ENCODE measurements at places on chromosomes 1 and 21.

DNA sequence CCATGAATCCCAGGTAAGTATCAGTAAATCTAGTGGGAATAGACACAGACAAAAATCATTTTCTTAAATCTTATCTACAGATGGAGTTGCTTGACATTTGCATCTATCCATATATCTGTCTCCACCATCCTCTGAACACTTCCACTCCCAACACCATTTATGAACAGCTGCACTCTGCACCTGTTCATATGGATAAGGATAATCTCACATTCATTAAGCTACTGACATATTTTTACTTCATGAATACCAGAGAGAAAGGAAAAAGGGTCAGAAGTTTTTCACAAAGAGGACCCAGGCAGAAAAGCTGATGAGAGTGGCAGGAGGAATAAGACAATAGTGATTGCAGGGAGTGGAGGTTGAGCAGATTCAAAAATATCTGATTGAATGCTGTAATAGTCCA is 222.6 kb downstream of the DNAH14 start:
- no peak for DNase-seq

- DNase-seq: no peak
Observed at GRCh38 chr21:43351501-43352153, 75.3 kb downstream of the SIK1 start.

DNA sequence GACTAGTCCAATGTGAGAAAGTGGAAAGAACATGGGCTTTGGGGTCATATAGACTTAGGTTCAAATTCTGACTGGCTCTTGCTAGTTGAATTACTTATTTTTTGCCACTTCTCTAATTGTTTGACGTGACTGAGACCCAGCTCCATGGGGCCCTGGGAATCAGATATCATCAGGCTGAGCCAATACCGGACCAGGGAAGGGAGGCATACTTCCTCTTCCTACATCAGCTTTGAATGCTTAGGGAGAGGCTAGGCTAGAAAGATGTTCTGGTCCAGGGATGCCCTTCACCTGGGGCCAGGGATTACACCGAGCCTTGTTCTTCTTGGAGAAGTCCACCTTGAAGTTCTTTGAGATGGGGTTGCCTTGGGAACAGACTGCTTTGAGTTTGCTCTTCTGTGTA is 3.7 kb upstream of the NR1I3 start:
- DNase-seq: no peak

DNA sequence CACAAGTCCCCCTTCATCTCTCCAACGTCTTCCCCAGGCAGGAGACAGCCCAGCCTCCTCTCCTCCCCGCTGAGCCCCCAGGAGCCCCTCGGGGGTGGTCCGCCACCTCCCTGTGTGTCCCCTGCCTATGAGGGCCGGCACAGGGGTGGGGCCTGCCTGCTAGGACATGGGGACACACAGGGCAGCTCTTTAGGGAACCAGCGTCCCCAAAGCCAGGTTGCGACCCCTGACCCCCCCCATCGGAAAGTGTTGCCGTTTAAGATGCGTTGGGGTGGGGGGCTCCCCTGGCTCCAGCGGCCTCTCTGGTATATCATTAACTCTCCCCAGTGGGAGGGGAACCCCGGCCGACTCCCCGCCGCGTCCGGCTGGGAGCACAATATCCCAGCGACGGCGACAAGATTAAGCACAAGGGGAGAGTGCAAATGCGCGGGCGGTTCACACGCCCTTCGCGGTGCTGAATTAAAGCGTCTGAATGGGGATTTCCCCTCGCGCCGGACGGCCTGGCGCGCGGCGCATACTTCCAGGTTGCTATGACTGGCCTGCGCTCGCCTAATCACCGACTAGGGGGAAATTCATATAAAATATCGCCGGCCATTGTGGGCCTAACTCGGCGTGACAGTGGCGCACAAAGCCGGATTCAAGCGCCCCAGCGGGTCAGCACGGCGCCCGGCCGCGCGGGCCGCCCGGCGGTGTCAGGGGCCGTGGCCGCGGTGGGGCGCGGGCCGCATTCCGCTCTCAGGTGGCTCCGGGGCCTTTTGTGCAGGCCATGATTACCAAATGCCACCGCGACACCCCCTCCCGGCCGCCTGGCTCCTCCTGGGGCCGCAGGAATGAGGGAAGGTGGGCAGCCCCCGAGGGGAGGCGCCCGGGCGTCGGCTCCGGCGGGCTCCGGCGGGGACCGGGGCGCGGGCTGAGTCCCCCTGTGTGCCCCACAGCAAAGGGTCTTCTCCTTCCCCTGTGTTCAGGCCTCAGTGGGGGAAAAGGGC is 30.9 kb downstream of the WNT3A start:
- no peak for DNase-seq

GRCh38 chr1:207040181-207040533 is 7.6 kb upstream of the C1orf116 start:
- DNase-seq: no peak

GRCh38 chr1:41416552-41417334 is 55.5 kb downstream of the FOXO6 start:
- DNase-seq: peak; percentile 74

GRCh38 chr21:30710499-30710898 is 8.1 kb downstream of the KRTAP21-3 start:
- no peak for DNase-seq

DNA sequence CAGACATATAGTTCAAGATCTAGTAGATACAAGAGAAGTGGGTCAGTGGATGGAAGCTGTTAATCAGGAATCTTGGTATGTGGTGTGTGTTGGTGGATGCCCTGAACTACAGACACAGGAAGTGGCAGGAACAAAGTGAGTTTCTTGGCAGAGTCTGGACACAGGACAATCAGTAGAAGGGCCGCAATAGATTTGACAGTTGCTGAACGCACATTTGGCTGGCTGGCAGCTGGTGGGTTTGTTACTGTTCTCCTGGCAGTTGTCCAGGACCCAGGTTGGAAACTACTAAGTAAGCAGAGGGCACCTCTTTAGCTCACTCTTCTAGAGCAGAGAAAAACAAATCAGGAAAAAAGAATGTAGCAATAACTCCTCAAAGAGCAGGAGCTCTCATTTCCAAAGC is 13.2 kb downstream of the KRTAP26-1 start:
- DNase-seq: no peak

GRCh38 chr1:2291577-2291976 is 63.5 kb downstream of the SKI start:
- no peak for DNase-seq

- no peak for DNase-seq
Observed at GRCh38 chr1:77624102-77624501, 58.4 kb downstream of the ZZZ3 start.

DNA sequence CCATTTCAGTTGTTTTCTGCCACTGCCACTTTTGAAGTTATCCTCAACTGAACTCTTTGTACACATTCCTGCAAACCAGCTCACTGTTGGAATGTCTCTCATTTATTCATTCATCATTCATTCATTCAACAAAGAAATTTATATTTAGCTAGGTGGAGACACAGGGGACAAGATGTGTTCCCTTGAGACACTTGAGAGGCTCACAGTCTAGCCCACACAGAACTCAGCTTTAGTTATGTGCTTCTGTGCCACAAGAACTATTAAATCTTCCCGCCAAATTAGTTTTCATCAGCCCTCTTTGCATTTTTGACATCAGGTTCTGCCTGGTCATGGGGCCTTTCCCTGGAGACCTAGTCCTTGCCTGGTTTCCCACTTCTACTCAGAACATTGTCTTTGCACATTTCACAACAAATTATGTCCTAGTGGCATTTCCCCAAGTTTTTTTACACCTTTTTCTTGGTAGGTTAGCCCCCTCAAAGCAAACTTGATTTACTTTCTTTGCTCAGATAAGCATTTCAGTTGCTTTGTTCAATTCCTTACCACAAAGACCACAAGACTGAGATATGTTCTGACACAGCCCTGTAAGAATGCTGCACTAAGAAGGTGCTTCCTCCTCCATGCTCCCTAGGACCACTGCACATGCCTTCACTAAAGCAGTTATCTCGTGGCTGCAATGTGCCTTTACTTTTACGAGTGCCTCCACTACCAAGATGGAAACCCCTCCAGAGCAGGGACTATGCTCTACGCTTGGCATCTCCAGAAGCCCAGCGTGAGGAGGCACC is 31.0 kb downstream of the ILDR2 start:
- DNase-seq: no peak

GRCh38 chr1:162391790-162392563 is 10.4 kb downstream of the C1orf226 start:
- peak; percentile 48 for DNase-seq

DNA sequence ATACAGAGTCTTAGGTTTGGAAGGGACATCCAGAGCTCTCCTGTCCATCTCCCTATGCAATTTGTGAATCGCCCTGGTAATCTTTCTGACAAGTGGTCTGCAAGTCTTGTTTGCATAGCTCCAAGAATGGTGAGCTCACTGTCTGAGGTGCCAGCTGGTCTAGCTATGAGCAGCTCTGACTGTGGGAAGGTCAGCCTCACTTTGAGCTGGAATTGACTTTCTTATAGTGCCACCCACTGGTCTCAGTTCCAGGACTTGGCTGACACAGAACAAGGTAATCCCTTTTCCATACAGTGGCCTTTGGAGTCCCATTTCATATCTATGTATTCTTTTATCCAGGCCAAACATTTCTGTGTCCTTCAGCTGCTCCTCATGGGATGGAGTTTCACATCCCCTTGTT is 95.6 kb upstream of the C8B start:
- DNase-seq: peak; percentile 58

- DNase-seq: no peak
Observed at GRCh38 chr1:24149866-24150233, 6.9 kb upstream of the IL22RA1 start.

- no peak for DNase-seq
Observed at GRCh38 chr1:36506276-36506920, 23.7 kb upstream of the CSF3R start.

DNA sequence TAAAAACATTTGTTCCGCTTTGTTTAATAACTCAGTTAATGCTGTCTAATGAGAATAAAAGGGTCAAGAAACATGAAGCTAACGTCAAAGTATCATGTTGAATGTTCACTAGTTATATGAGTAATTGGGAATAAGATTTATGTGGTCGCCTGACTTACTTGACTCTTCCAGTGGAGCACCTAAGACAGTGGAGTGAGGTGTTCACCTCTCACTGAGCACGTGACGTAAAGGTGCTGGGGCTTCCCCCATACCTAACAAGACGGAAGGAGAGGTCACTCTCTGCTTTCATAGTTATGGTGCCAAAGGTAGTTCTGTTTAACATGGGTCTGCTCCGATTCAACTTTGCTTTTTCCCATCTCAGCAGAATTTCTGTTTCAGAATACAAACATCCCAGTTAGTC is 686 bp downstream of the KMO start:
- no peak for DNase-seq

DNA sequence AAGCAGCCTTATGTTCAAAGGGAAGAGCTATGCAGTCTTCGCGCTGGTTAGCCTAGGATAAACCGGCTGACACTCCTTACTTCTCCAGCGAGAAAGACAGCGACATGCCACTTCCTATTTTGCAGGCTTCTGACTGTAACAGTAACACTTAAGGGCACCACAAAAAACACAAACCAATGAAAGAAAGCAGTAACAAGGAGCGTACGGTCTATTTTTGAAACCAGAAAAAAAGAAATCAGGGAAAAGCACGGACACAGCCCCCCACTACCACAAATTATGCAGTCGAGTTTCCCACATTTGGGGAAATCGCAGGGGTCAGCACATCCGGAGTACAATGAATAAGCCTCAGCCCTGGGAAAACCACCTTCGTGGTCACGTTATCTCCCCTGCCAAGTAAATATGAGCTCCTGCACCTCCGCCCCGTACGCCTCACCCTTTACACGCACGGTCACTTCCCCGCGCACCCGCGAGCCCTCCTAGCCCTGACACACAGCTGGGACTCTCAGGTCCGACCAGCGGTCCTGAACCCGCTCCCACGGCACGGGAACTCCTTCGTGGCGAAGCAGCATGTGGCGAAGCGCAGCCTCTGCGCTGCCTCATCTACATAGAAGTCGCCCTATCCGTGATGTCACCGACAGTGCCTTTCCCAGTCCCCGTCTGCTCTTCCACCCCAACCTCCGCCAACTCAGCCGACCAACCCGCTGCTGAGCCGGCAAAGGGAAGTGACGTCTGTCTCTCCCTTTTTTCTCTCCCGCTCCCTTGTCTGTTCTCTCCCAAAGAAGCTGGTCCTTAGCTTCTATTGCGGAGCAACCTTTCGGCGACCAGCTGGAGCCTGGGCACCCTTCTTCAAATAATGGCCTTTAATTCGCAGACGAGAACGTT is 40.9 kb upstream of the PPIAL4F start:
- DNase-seq: peak; percentile 64

DNA sequence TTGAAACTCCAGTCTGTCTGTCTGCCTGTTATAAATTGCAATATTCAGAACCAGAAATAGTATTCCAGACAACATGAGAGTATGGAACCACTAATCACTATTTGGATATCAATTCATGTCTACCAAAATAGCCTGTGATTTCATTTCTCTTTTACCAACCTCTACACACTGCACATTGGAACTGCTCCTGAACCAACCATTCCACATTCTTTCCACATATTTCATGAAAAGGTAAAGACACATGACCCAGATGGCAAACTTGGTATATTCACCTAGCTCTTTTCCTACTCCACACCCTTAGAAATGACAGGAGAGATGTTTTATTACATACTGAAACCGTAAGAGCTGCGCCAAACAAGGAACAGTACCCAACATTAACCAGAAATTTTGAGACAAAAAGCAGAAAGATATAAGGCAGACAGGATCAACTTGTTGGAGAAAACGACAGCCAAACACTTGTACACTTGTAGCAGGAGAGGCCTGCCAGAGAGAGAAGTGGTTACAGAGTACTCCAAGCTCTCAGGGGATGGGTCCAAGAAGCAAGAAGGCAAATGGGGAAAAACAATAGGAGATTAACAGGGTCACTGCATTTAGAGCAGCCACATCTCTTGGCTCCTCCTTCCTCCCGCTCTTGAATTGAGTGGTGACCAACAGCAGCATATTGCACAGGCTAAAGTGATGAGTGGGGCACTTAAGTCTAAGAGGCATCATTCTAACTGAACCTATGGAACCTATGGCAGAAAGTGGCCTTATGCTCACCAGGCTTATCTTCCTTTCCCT is 148.7 kb downstream of the SETD4 start:
- DNase-seq: no peak

GRCh38 chr1:207872621-207873020 is 38.3 kb downstream of the CD34 start:
- DNase-seq: no peak

GRCh38 chr1:214958486-214958885 is 124.1 kb upstream of the KCNK2 start:
- no peak for DNase-seq

GRCh38 chr1:229203030-229203751 is 67.7 kb upstream of the RAB4A start:
- no peak for DNase-seq

DNA sequence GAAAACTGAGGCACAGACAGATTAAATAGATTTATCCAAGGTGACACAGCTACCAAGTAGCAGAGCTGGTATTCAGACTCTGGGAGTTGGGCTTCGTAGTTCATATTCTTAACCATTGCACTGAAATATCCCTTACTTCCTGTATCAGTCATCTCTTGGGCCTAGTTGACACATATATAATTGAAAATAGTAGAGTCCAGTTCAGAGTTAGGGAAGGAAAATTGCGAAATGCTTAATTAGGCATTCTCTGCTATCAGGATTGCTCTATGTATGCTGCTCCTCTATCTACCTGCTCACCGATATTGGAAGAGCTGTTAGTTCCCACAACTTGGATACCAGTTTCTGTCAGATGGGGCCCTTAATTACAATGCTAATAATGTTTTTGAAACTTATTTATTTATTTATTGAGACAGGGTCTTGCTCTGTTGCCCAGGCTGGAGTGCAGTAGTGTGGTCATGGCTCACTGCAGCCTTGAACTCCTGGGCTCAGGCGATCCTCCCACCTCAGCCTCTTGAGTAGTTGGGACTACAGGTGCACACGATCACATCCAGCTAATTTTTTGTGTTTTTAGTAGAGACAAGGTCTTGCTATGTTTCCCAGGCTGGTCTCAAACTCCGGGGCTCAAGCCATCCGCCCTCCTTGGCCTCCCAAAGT is 8.2 kb downstream of the RCOR3 start:
- no peak for DNase-seq
